ENCODE measurements at places on chromosomes 2 and 18.
A peak's percentile ranks its signal among the peaks of the same experiment; 100 is the strongest.

DNA sequence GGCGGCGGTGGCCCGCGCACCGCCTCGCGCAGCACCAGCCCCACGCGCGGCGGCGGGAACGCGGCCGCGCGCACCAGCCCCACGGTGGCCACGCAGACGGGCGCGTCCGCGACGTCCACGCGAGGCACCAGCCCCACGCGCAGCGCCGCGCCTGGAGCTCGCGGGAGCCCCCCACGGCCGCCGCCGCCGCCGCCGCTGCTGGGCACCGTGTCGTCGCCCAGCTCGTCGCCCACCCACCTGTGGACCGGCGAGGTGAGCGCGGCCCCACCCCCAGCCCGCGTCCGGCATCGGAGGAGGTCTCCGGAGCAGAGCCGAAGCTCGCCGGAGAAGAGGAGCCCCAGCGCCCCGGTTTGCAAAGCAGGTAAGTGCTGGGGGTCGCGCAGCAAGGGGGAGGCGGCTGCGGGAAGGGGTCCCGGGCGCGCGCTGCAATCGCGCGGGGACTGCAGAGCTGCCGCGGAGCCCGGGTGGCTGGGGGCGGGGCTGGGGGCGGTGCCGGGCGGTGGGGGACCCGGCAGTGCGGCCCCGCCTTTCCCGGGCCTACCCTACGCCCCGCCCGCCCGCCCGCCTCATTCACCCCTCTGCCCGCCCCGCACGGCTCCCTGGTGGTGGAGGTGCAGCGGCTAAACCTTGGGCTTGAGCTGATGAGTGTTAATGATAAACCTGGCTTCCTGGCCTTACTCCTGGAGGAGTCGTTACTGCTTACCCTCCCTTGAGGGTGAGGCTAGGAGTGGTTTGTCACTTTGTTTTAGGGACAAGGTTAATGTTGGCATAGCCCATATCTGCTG, 851 bp downstream of the FAM117B start:
- DNase-seq: peak; percentile 26

DNA sequence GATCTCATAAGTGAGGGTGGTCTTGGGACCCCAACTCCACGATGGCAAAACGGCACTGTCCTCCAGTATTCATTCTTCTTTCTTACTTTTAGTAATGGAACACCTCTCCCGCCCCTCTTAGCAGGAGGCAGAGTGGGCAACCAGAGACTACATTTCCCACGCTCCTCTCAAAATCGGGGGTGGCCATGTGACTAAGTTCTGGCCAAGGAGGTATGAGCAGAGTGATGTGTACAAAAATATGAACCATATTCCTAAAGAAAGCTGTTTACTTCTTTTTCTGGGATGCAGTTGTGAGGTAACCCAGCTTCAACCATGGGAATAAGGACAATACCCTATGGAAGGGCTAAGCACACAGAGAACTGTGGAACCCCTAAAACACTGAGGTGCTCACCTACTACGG, 12.8 kb downstream of the REV1 start:
- no peak for DNase-seq

DNA sequence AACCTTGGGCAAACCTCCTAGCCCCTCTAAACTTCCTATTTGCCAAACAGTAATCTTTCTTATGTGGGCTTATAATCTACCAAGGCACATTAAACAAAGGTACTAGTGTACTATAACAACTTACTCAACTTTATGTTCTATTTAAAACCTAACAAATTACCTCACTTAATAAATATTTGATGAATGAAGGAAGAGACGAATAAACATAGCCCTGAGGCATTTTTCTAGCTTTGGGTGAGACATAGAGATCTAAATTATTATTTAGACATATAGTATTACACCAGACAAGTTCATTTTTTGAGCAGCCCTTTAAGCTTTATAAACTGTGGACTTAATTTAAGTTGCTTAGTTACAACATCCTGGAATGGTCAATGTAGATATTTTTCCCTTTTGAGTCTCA, 104.6 kb downstream of the UNC80 start:
- no peak for DNase-seq

- no peak for DNase-seq
Observed at GRCh38 chr2:43183743-43184142, 42.7 kb downstream of the ZFP36L2 start.

- DNase-seq: no peak
Observed at GRCh38 chr2:38765551-38765950, 12.5 kb upstream of the GEMIN6 start.

DNA sequence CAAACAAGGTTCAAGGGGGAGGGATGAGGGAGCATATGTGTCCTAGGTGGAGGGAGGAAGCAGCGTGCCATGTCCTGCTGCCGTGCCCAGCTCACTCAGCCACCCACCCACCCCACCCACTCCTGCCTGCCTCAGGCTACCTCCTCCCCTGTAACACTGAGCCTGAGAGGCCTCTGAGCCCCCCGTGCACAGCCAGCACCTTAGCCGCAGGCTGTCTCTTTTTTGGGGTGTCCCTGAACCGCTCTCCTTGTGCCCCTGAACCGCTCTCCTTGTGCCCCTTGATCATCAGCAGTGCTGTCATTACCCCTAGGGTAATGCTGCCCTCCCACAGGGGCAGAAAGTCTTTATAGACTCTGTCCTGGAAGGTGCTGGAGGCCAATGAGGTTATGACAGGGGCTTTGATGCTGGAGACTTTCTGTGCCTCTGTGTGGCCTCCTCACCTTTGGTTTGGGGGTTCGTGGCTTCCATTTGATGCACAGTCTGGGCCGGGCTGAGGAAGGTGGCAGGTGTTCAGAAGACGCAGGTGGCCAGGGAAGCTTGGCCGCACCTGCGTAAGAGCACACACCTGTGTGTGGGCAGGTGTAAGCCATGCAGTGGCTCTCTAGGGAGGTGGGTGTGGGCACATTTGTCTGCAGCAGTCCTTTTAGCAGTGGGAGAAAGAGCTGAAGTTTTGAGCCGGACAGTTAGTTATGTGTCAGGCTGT, 140.0 kb downstream of the SEPTIN10 start:
- DNase-seq: no peak

- no peak for DNase-seq
Observed at GRCh38 chr18:75267643-75268363, 57.2 kb downstream of the TSHZ1 start.

GRCh38 chr2:73825408-73825807, 3.4 kb upstream of the STAMBP start:
- DNase-seq: no peak

DNA sequence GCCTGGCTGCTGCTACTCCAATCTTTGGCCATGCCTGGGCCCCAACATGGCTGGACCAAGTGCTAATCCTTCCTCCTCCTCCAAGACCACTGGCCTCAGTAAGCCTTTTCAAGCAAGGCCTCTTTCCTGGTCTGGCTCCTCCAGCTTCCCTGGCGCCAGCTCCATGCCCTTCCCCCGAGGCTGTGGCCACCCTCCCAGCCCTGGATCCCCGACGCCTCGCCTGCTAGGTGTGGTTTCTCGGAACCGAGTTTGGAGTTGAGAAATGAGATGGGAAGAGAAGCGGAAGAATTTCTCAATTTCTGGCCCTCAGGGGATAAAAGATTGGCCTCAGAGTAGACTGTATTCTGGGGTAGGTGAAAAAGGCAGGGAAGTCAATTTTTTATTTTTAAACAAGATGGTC, 46.4 kb downstream of the ADCY3 start:
- no peak for DNase-seq

- DNase-seq: no peak
Observed at GRCh38 chr2:142668420-142668819, 209.0 kb upstream of the KYNU start.

- no peak for DNase-seq
Observed at GRCh38 chr2:49108851-49109250, 45.5 kb downstream of the FSHR start.

DNA sequence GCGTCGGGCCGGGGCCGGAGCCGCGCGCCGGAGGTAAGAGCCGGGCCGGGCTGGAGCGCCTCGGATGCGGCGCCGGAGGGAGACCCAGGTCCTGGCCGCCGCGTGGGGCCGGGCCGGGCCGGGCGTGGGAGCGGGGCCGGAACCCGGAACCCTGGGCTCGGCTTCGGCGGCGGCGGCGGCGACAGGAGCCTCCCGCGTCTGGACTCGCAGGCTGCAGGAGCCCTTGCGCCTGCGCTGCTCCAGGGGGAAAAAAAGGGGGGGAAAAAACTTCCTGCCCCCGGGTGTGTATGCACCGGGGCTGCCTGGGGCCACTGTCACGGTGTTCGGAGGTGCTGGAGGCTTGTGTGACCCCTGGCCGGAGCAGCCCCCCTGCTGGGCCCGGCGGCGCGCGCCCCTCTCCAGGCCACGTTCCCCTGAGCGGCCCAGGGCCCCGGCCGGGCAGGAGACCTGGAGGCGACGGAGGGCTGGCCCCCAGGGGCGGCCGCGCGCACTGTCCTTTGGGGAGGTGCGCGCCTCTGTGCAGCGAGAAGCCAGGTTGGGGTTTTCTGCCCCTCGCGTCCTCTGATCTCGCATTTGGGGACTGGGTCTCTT, 864 bp downstream of the KLHL29 start:
- DNase-seq: no peak

- DNase-seq: no peak
Observed at GRCh38 chr2:168009900-168010299, 237.5 kb downstream of the STK39 start.

GRCh38 chr2:37068686-37069085, 15.5 kb downstream of the HEATR5B start:
- no peak for DNase-seq

DNA sequence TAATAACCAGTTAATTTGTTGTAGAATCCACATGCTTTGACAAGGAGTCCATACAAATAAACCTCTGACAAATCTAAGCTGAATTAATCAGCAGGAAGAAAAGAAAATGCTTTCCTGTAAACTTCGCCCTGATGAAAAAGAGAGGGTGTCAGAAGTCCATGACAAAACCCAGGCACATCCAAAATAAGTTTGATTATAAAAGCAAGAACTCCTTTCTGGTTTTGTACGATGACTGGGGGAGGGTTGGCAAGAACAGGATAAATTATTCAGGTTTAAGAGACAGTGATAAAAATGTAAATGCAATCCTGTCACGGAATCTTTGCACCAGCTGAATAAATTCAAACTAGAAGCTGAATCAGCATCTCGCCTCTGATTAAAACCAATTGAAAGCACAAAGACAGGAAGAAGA, 469.2 kb upstream of the TNP1 start:
- no peak for DNase-seq

DNA sequence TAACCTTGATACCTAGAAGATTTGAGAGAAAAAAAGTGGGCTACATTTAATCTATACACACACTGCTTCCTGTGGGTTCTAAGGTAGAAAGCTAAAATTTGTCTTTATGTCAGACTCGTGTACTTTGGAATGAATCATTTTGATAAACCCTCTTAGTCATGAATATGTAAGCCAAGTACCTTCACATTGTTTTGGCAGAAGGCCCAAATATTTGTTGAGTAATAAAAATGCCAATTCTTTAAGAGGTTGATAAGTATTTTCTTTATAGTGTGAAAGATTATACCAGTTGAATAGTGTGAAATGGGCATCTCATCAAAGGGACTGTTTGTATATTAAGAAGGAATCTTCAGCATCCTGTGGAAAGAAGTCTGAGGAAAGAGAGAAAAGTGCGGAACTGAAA, 1464.7 kb upstream of the ZEB2 start:
- no peak for DNase-seq

GRCh38 chr2:160194946-160195345, 5.1 kb downstream of the ITGB6 start:
- DNase-seq: no peak

DNA sequence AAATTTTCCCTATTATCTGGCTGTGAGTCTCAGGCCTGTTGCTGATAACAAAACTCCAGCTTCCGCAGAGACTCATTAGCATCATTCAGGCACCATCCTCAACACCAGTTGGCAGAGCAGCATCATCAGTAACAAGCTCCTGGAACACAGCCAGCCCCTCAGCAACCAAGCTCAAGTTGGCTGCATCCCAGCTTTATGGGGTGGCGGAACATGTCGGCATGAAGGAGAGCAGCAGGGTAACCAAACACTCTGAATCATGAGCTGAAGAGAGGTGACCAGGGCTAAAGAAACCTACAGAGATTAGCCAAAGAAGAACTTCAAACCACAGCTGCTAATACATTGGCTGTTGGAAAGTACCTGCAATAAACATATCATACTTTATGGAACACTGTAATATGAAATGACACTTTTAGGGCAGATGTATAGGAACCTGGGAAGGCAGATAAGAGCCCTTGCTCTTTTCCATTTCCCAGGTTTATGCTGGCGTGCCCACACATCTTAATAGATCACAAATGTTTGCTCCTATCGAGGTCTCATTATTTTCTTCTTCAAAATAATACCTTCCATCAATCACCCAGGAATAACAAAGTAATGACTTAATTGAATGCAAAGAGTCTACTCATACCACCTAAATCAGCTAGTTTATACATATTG, 63.8 kb downstream of the PDE11A start:
- DNase-seq: no peak

DNA sequence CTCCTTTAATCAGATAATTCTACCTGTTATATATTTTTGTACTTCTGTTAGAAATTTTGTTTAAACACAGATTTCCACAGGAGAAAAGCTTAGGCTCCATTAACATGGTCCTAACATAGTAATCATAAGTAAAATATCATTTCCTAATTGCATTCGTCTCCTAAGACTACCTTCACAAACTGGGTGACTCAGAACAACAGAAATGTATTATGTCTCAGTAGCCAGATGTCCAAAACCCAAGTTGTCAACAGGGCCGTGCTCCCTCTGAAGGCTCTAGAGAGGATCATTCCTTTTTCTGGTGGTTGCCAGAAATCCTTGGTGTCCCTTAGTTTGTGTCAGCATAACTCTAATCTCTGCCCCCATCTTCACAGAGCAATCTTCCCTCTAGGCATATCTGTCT, 5.4 kb downstream of the FBXO15 start:
- DNase-seq: no peak

GRCh38 chr18:62420151-62420512, 95.0 kb downstream of the TNFRSF11A start:
- DNase-seq: no peak

DNA sequence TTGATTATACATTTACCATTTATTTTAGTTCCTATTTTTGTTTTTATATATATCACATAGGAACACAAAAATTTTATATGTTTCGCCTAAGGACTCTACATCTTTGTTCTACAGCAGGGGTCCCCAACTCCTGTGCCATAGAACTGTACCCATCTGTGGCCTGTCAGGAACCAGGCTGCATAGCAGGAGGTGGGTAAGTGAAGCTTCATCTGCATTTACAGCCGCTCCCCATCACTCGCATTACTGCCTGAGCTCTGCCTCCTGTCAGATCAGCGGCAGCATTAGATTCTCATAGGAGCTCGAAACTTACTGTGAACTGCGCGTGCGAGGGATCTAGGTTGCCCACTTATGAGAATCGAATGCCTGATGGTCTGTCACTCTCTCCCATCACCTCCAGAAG, 25.3 kb downstream of the TRAK2 start:
- no peak for DNase-seq

DNA sequence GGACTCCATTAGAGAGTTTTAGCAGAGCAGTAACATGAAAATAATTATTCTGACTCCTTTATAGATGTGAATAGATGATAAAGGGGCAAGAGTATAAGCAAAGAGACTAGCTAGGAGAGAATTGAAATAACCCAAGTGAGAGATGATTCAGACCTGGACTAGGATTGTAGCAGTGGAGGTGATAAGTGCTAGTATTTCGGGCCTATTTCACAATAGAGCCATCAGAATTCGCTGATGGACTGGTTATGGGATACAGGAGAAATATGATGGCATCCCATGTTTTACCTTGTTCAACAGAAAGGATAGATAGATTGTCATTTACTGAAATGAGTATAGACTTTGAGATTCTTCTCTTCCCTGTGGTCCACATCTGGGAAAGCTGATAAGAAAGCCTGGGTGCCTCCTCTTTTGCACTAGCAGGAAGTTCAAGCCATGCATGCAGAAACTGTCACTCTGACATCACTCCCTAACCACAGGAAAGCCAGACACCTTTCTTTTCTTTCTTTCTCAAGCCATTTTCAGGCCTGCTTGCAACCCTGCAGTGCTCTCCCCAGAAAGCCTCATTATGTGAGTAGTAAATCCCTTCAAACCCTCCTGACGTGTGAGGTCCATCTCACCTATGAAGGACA, 25.3 kb downstream of the DYNAP start:
- DNase-seq: no peak

All from esophagus squamous epithelium (tissue), 5 donors.